ENCODE measurements at places on chromosomes 3 and 15.

- DNase-seq: no peak
Measured at GRCh38 chr3:52280050-52280461, 1.6 kb upstream of the WDR82 start.

DNA sequence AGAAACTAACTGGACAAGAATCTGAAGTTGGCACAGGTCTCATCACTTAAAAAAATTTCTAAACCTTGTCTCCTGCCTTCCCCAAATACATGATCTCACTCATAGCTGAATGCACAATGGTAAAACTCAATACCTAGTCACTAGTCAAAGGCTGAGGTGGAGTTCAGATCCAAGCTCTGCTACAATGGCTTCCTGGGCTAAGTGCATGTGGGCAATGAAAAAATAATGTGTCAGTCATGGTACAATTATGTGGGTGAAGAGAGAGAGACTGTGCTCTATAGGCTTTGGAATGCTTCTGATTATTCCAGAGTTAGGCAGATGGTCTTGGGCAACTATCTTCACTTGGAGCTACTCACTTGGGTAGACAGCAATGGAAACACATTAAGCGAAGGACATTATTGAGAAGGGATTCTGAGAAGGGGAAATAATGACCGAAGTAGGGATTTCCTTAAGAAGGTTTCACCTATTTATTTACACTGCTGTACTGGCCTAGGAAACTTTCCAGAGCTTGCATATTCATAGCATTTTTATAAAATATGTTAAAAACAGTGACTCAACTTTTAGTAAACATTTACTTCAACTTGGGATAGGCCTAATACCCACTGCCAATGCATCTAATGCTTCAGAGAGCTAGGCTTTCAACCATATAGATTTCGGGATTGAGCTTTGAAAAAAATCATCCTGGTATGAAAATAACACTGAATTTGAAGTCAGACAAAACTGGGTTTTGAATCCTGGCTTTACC is 58.7 kb upstream of the PLXND1 start:
- DNase-seq: no peak

GRCh38 chr3:87320756-87321626 is 44.6 kb upstream of the POU1F1 start:
- no peak for DNase-seq

- no peak for DNase-seq
Measured at GRCh38 chr3:134441821-134442220, 44.0 kb downstream of the ANAPC13 start.

GRCh38 chr15:40992825-40993224 is 39.6 kb downstream of the CHAC1 start:
- no peak for DNase-seq

DNA sequence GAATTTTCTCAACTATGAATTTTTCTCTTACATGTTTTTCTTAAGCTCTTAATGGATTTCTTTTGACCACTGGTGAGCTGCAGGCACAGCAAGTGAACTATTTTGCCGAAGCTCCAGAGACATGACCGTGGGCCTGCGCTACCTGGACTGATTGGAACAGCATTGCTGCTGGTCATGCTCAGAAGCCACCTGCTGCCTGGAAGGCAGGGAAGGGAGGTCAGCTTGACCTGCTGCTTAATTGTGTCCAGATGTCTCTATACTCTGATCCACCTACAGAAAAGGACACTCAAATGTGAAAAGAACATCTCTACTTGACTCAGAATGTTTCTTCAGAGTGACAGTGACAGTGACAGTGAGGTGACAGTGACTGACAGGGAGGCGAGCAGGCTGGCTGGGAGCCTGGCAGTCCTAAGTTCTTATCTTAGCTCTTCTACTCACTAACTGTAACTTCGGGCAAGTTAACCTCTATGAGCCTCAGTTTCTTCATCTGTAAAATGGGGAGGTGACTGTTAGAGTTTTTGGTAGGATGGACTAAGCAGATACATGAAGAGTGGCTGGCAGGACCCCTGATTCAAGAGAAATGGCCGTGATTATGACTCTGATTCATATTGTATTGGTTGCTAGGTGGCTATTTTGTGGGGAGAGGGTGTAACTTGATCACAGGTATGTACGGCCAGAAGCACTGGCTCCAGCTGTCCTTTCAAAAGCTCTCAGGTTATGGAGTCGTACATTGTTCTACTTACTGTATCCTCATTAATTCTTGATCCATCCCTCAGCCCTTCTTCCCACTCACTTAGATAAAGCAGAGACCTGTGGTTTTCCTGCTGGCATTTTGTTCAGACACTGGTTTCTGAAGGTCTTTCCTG is 54.8 kb upstream of the DLG1 start:
- DNase-seq: no peak

GRCh38 chr3:152455989-152456388 is 187.3 kb downstream of the MBNL1 start:
- DNase-seq: no peak

DNA sequence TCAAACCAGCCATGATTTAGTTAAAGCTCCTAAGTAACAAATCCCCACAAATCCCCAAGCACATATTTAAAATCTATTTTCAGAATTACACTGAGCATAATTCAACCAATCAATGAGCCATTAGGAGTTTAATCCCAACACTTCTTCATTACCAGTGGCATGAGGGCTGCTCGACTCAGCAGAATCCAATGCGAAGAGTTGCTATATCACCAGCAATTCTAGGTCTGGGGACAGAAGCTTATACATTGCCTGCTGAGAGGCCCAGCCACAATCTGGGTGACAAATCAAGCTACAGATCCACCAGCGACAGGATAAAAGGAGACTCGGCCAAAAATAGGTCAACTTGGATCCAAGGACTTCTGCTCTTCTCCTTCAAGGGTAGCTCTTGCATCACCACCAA is 238.8 kb downstream of the NTRK3 start:
- DNase-seq: no peak

- no peak for DNase-seq
Measured at GRCh38 chr15:33149919-33150318, 44.6 kb downstream of the FMN1 start.

DNA sequence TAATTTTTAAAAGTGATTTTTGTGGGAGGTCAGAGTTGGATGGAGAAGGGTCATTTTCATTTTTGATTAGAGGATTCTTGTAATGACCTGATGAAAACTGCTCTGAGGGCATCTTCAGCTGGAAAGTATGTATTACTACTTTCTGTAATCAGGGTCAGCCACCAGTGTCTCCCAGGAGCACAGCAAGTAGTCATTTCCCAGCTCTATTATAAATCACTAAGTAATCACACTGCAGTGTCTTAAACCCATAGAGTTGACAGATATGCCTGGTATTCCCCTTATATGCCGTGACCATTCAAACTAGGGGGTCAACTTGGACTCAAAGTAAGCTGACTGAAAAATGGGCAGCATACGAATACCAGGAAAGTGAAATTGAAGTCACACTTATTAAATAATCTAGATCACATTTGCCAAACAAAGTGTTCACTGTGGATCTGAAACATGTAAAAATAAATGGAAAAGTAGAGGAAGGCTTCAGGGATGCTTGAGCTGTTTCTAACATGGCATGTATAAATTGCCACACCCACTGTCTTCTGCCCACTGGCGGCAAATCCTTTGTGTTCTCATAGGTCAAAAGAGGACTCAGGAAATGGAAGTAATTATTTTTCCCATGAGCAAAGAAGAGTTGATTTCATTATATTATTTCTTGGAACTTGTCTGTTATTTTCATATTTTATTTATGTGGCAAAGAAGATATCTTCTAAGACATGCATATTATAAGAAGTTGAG is 105.7 kb downstream of the MBNL1 start:
- no peak for DNase-seq

GRCh38 chr3:125694761-125695294 is 99.5 kb upstream of the OSBPL11 start:
- no peak for DNase-seq
